ENCODE measurements at places on chromosomes 3 and 15.

DNA sequence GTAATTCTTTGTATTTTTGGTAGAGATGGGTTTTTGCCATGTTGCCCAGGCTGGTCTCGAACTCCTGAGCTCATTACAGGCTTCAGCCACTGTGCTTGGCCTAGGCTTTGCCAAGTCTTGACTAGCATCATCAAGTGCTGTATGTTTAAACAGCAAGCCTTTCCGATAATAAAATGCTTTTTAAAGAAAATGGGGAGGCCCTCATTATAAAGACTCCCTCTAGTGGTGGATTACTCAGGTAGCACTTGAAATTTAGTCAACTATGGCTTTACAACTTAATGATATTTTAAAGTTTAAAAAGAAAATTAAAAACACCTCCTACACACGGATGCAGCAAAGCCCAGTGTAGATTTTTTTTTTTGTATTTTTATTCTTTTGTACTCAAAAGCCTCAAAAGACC is 213.6 kb downstream of the GAP43 start:
- no peak for DNase-seq

DNA sequence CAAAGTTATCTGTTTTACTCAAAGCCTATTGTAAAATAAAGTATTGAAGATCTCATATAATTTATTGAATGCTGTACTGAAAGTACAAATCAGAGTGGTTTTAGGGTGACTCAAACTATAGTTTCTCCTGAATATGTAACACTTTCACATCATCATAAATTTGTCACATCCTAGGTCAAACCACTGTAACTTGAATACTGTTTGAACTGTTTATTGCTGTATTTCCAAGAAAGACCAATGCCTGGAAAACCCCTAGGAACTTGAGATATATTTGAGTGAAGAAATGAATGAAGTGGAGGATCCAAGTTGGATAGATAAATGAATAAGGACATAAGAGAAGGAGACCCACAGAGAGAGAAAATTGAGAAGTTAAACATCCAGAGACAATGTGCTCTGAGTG is 348.2 kb downstream of the GRM7 start:
- DNase-seq = no peak

- DNase-seq = no peak
Observed at GRCh38 chr3:21587894-21588293, 163.1 kb downstream of the ZNF385D start.

DNA sequence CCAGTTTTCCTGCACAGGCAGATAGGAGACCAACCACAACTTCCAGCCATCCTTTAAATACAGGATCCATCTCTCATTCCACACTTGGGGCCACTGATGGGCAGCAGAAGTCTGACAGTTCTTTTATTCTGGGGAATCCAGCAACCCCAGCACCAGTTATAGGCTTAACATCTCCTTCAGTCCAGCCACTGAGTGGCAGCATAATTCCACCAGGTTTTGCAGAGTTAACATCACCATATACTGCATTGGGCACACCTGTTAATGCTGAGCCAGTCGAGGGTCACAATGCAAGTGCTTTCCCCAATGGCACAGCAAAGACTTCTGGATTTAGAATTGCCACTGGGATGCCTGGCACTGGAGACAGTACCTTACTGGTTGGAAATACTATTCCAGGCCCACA is 2.9 kb downstream of the NPAP1 start:
- no peak for DNase-seq

DNA sequence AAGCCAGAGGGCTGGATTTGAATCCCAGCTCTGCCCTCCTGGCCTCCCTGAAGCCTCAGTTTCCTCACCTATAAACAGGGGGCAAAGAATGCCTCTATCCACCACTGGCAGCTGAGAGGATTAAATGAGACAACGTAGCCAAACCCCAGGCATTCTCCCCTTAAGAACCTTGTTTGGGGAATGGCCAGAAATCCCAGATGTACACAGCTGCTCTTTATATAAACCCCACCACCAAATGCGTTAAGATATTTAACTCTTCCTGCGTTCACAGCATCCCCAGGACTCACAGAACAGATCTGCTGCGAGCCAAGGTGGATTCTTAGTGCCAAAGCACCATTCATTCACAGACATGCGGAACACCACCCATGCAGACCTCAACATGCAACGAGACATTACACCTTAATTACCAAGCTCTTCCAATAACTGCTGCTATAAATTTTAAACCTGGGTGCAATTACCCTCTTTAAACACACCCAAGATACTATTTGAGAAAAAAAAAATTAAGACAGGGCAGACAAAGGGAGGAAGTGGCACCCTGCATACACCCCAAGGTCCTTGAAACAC is 5.2 kb downstream of the TLE3 start:
- DNase-seq = no peak

- no peak for DNase-seq
Observed at GRCh38 chr15:35439291-35439690, 106.7 kb downstream of the DPH6 start.
